ENCODE measurements at places on chromosomes 2 and 18. TPM values are rescaled to one million over a fixed set of nuclear protein-coding genes. Genes with fewer than 3 reads are reported as not detected.

GRCh38 chr18:38473535-38473934 is 907.9 kb upstream of the CELF4 start:
- DNase-seq: no peak

GRCh38 chr18:53375621-53376020 is 848.8 kb downstream of the MBD2 start:
- DNase-seq: no peak

- no peak for DNase-seq
These were observed 40.5 kb upstream of the AP1S3 start for GRCh38 chr2:223877721-223878410.

GRCh38 chr2:113080134-113080533 is 12.4 kb downstream of the IL1F10 start:
- no peak for DNase-seq

LYG1 gene
- total RNA-seq: 1.1 TPM

REG3G gene
- total RNA-seq: not detected

ALPP gene
- total RNA-seq: not detected

EGR4 gene
- not detected for total RNA-seq

AP1S3 gene
- 1.6 TPM for total RNA-seq
